Stimulated activated naive CD4-positive, alpha-beta T cell (primary cell): ENCODE measurements at places on chromosomes 7 and 10.
A peak's percentile ranks its signal among the peaks of the same experiment; 100 is the strongest.

- DNase-seq: no peak
Measured at GRCh38 chr10:106711313-106711906, 453.1 kb downstream of the SORCS1 start.

- no peak for DNase-seq
Measured at GRCh38 chr7:124073310-124073645, 40.4 kb upstream of the TMEM229A start.

DNA sequence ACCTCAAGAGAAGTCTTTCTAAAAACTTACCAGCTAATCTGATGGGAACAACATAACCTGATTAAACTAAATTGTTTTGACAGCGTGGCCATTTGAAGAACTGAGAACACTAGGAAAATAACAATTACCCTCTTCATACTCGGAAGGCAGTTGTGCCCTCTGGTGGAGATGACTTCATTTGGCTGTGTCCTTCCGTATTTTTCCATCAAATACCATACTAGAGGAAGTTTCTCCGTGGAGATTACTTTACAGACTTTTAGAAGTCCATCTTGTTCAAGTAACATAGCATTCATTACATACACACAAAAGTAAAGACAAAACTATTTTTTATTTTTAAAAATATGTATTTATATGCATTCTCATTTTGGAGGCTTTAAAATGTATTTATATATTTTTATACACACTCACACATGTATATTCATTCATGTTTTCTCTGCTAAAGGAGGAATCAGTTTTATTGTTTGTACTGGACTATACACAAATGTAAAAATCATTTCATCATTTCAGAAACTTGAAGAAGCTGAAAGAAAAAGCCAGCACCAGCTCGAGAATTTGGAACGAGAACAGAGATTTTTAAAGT is 25.2 kb downstream of the SMNDC1 start:
- DNase-seq: peak; percentile 25

DNA sequence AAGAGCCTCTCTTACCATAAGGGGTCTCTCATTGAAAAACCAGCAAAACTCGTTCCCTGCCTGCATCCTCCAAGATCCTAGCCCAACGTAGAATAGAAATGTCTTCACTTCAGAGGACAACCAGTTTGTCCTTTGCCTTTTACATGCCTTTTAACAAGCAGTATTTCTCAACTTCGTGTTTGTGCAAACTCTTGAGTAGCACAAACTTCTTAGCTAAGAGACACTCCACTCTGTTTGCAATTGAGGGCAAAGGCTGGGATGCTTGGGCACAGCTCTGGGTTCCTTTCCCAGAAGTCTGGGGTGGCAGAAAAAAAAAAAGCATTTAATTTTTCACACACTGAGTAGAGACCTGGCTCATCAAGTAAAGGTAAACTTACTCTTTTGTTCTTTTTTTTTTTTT is 19.5 kb upstream of the KCTD7 start:
- no peak for DNase-seq

DNA sequence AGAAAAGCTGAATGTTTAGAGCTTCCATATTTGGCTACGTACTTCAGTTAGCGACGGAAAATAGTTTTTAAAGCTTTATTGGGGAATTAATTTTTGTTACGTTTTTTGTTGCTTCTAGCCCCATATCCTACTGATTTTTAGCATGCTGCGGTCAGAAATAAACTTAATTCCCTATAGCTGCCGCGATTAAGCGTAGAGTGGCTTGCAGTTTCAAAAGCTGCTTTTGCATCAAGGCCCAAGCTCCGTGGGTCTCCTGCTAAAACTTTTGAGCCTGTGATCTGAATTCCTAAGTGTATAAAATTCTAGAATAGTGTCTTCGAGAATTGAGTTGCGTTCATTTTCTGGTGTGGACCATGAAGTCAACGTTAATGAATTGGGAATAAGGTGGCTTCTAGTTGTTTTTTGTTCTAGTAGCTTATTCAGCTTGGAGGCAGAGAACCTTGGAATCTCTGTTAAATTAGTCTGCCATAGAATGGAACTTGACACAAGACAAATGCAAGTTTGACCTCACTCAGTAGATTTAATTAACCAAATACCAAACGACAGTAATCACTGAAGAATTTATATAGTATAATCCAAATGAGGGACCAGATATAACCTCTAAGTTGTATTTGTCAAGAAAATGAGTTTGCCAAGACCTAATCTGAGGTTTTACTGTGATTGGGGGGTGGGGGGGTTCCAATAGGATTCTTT is 977 bp downstream of the CALU start:
- no peak for DNase-seq

- no peak for DNase-seq
Measured at GRCh38 chr7:154306036-154306435, 253.8 kb downstream of the DPP6 start.

DNA sequence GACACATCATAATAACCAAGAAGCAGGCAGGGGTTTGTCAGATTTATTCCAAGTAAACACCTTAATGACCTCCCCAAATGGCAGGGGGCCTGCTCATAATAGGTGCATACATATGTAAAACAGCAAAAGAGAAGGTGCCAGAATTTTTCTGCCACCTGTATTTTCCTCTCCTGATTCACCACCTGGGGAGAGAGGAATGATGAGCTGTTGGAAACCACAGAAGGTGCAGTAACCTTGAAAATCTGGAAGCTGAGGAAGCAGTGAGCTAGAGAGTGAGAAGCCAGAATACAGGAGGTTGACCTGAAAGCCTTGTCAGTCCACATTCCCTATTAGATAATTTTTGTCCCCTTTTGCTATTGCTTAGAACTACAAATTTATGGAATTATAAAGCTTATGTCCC is 46.2 kb upstream of the PDE1C start:
- no peak for DNase-seq

DNA sequence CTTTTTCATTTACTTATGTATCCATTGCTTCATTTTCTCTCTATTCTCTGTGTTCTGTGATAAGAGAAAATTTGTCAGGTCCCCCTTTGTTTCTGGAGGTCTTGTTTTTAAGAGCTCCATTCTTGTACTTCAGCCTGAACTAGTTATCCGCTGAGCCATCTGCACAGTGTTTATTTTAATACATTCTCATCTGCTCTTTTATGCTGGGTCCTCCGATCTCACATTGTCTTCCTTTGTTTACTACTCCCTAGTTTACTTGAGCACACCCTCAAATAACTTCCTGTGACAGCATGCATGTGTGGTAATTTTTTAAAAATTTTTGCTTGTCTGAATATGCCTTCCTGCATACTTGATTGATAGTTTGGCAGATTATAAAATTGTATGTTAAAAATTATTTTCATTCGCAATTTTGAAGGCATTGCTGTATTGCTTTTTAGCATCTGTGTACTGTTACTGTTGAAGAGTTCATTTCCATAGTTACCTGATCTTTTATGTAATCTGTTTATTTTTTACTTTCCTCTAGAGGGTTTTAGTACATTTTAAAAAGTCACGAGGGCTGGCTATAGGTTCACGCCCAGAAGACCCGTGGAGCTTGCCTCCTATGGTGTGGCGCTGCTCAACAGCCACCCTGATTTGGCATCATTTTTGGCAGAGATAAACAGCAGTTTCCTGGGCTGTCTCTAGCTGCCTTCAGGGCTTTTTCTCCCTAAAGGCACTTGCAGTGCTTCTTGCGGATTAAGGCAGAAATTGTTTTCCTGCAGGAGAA is 31.9 kb downstream of the RSBN1L start:
- peak; percentile 31 for DNase-seq

DNA sequence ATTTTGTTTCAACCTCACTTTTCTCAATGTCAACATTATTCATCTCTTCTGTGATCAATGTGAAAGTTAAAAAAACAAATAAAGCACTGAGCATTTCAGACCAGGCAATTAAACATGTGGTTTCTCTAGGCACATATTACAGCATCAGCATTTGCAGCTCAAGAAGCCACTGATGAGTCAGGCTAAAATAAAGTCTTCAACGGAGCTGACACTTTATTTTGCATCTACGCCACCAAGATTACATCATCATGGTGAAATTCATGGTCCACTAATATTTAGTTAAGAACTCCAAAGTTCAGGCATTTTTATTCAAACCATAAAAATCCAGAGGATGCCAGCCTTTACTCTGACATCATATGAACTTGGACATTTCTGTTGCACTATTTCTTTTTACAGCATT is 33.0 kb downstream of the MAGI2 start:
- no peak for DNase-seq

GRCh38 chr7:130153211-130153908 is 51.8 kb downstream of the TMEM209 start:
- no peak for DNase-seq

- no peak for DNase-seq
Measured at GRCh38 chr10:117345143-117345542, 30.1 kb downstream of the PDZD8 start.
